ENCODE measurements at places on chromosomes 4 and X. TPM values are rescaled to one million over a fixed set of nuclear protein-coding genes. Genes with fewer than 3 reads are reported as not detected.

DNA sequence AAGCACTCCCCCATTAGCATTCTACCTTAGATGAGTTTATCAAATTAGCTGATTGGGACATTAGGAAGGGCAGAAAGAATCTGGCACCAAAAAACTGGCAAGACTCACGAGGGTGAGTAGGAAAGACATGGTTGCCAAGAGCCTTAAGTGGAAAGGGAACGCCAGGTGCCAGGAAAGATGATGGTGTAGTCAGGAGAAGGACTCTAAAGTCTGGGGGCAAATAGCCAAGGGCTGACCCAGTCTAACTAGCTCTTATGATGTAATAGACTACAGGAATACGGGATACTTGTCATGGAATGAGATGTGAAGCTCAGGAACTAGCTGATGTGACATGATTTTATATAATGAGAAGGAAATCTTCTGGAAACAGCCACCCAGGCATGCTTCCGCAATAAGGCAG, 94.8 kb downstream of the MBNL3 start:
- no peak for DNase-seq

- no peak for DNase-seq
Measured at GRCh38 chrX:41512394-41512793, 65.3 kb downstream of the NYX start.

GRCh38 chr4:80054375-80054774, 18.7 kb downstream of the ANTXR2 start:
- no peak for DNase-seq

DNA sequence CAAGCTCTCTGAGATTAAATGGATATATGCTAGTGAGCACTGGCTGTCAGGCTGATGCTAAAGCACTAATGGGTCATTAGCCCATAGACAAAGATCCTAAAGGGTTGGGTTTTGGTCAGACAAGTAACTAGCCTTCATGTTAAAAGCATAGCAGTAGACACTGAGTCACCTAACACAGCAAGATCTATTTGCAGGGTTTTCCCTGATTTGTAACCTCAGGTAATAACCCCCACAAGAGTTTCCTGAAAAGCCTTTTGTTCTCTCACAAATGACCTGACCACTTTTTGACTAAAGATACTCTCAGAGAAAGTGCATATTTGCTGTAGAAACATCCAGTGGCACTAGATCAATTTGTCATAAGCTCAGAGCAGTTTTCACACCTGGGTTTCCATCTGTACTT, 251.1 kb upstream of the TEX13A start:
- DNase-seq: no peak

DNA sequence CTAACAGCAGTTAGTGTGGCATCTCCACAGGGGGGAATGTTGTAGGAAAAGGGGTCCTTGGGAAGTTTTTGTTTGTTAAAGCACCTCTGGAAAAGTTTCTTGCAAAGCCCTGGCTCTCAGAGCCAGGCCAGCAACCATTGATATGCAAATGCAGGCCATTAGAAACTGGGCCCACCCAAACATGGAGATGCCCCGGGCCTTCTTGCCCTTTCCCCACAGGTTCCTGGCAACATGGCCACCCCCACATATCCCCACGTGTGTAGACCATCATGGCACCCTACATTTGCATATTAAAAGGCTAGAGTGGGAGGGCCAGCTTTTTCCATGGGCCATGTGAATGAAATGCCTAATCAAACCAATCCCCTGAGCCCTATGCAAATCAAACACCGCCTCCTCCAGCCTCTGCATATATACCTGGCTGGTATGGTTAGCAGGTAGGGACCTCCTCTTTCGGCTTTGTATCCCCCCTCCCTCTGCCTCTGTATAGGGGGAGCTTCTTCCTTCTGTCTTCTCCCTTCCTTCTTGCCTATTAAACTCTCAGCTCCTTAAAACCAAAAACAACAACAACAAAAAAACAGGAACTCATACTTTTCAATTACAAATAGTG, 44.0 kb upstream of the ZCCHC13 start:
- DNase-seq: no peak

- DNase-seq: no peak
Measured at GRCh38 chr4:89316931-89317366, 9.3 kb upstream of the GPRIN3 start.

GRCh38 chrX:153637121-153638040, 9.6 kb upstream of the DUSP9 start:
- DNase-seq: peak; percentile 62

DNA sequence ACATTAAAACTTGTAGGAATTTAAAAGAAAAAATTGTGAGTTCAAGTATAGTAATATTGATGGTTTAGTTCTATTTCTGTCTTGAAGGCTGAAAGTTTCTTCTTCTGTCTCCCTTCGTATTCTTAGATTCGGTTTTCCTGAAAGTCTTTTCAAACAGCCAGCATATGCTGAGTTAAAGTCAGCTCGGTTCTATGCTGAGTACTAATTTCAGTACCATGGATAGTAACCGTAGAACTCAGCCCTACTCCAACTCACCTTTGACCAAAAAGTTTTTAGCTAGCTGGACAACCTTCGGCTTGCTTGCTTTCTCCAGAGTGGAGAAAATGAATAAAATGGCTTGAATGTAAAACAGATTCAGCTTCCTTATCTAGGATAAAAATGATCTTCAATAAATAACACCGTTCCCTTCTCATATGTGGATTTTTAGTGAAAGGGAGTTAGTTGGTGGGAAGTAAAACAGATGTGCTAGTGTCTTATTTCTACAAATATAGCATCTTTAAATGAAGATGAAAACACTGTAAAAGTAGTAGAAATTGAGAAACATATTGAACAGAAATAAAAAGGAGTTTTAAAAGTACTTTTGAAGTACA, 5.2 kb downstream of the POU4F2 start:
- DNase-seq: no peak

- DNase-seq: no peak
Measured at GRCh38 chr4:117467404-117467803, 382.0 kb upstream of the TRAM1L1 start.

- DNase-seq: no peak
Measured at GRCh38 chr4:89595125-89595789, 241.7 kb downstream of the SNCA start.

DNA sequence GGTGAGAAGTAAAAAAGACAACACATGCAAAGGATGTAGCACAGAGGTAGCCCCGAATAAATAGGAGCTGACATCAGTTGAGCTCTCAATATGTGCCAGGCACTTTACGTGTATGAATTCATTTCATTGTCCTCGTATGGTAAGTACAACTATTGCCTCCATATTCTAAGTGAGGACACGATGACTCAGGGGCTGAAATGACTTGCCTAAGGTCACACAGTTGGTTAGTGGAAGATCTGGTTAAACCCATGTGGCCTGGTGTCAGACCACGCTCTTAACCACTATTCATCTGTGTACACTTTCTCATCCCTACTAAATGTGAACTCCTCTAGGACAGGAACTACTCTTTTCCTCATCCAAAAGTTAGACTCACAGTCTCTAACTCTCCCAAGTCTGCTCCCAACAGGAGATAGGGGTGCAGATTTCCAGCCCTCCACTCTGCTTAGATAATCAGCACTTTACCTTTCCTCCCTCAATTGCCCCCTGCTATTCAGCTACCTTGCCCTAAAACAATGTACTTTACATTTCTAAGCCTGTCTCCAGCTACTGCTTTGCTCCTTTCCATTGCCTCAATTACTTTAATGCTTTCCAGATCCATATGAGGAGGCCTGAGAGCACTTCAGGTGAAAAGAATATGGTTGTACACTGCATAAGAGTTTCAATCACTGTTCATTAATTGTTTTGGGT, 58.8 kb upstream of the LHFPL1 start:
- no peak for DNase-seq

DNA sequence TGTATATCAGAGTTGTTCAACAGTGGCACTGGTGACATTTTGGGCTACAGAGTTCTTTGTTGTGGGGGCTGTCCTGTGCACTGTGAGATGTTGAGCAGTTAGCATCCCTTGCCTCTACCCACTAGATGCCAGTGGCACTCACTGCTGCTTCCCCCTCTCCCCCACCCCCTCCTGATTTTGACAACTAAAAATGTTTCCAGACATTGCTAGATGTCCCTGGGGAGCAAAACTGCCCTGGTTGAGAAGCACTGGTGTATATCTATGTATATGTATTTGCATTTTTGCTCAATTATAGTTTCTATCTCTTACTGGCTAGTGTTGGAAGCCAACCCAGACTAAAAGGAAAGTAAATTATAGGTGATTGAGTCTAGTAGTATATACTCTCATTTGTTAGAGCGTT, 2.4 kb downstream of the TMEM131L start:
- no peak for DNase-seq

DNA sequence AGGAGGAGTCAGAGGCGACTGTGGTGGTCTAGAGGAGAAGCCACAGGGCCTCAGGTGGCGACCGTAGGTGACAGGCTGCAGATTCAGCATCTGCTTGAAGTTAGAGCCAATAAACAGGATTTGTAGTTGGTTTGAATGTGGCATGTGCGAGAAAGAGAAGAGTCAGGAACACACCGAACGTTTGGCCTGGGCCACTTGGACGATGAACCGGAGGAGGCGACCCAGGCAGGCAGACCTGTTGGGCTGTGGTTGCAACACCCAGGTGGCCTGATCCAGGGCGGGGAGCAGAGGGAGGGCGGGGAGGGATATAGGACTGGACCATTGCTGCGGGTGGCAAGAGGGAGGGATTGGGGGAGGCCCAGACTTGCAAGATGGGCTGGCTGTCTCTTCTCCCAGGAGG, 10.0 kb upstream of the PSAPL1 start:
- no peak for DNase-seq

DNA sequence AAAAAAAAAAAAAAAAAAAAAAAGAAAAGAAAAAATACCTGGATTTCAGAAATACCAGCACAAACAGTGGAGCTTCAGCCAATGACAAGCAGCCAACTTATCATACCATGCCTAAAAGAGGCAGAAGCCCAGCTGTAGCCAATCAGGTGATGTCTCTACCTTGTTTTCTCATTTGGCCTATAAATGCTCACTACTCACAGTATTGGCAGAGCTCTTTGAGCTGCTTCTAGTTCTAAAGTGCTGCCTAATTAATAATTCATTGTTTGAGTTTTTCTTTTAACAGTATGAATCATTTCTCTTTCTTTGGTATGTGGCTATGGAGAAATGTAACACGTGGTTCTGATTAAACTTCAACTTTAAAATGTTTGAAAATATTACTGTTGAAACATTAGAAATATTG, 188.8 kb upstream of the TECRL start:
- DNase-seq: no peak

DNA sequence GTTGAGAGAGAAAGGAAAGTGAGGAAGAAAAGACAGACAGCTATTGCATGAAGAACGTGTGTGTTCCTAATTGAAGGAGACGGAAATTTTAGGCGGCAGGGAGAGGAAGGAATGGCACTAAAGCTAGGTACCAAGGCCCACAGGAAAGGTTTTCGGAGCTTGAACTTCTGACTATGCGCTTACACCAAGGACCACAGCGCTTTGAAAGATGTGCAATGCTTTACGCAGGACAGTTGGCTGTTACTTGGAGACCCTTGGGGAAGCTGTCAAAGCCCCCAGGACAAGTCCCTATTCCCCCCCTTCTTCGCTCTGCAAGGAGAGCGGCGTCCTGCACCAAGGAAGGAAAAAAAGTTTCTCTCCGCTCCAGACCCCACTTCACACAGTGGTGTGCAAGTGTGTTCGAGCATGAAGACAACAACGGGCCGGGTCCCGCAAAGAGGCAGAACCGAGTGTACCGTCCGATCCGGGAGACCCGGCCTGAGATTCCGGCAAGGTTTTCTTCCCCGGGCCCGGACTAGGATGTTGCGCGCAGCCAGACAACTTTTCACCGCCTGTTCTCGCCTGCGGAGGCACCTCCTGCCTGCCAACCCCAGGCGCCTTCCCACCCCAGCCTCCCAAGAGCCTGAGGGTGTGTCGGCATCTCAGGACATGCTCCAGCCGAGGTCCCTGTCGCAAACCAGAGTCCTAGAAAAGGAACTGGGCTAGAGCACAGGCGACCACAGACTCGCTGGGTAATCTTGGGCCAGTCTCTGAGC, 896 bp downstream of the KDR start:
- no peak for DNase-seq

GRCh38 chr4:5552451-5552850, 155.9 kb downstream of the EVC2 start:
- DNase-seq: no peak

GRCh38 chrX:38513112-38513742, 48.1 kb upstream of the TSPAN7 start:
- DNase-seq: no peak

DNA sequence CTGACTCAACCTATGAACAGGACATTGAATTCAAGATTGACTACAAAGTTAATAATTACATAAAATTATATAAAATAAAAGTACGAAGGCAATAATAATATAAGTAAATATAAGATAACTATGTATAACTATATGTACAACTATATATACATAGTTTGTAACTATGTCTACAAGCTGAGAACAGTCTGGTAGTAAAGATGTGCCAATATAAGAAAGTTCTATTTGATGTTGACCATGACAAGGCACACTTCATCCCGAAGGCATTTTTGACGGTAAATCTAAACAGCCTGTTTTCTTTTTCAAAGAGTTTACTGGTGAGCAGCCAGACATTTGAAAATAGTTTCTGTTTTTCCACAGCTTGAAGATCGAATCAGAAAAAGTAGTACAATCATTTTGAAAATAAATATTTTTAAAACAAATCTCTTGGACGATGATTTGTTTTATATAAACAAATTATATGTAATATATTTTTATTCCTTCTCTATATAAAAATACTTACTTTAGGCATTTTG, 112.9 kb downstream of the CEP44 start:
- no peak for DNase-seq

GRCh38 chrX:5117816-5118215, 1110.9 kb downstream of the NLGN4X start:
- DNase-seq: no peak

- DNase-seq: no peak
Measured at GRCh38 chrX:10098270-10098713, 58.5 kb upstream of the CLCN4 start.

DNA sequence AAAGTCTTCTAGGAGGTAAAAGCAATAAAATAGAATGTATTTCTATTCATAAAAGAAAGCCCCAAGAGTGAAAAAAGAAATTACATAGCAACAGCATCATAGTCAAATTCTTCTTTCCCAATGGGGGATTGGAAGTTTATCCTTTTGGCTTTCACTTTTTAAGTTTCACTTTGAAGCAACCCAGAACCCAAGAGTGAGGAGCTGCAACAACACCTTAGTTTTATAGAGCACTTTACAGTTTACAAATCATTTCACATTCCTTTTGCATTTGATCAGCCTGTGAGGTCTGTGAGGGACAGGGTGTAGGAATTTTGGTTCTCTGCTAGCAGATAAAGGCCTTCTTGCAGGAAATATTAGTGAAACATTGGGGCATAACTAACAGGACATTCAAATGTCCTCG, 112.0 kb upstream of the NDP start:
- no peak for DNase-seq

The PDLIM3 gene
- total RNA-seq: 265 TPM

The CNKSR2 gene
- 1.00 TPM for total RNA-seq

The SHROOM4 gene
- total RNA-seq: 8.6 TPM

The ETDA gene
- not detected for total RNA-seq

The RNF212 gene
- total RNA-seq: 1.4 TPM

The GUCY1B1 gene
- 17.0 TPM for total RNA-seq

The MORF4L2 gene
- total RNA-seq: 171 TPM

The AGTR2 gene
- total RNA-seq: not detected

The PITX2 gene
- 1.0 TPM for total RNA-seq

All from cardiac septum (tissue), 1 donor.